ENCODE measurements at places on chromosomes 6 and 20. TPM values are rescaled to one million over a fixed set of nuclear protein-coding genes. Genes with fewer than 3 reads are reported as not detected.

- DNase-seq = no peak
Observed at GRCh38 chr6:164661716-164662115, 647.7 kb downstream of the C6orf118 start.

DNA sequence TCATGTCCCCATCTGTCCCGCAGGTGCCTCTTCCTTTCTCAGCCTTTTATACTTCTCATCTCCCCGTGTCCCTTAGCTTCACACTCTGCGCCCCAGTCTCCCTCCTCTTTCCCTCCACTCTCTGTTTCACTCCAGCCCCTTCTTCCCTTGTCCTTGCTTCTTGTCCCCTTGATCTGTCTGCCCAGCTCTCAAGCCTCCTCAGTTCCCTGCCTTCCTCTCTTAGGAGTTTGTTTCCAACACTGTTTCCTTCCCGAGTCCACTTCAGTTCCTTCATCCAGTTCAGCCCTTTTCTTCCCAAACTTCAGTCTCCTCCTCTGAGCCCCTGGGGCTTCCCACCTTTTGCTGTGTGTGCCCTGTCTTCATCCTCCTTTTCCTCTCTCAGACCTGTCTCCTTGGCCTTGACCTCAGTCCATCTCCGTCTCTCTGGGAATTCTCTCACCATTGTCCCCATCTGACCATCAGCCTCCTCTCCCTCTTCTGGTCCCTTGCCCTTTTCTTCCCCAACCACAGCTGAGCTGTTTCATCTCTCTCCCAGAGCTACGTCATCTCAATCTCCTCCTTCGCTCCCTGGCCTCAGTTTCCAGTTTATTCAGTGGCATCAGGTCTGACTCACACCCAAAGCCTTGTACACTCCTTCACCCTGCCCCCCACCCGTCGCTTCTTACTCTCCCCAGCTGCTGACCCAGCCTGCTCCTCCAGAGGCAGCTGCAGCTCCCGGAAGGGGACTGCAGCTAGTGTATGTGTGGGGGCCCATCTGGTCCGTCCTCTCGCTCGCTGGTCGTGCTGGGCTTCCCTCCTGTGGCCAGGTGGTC, 2.7 kb upstream of the DDR1 start:
- no peak for DNase-seq

DNA sequence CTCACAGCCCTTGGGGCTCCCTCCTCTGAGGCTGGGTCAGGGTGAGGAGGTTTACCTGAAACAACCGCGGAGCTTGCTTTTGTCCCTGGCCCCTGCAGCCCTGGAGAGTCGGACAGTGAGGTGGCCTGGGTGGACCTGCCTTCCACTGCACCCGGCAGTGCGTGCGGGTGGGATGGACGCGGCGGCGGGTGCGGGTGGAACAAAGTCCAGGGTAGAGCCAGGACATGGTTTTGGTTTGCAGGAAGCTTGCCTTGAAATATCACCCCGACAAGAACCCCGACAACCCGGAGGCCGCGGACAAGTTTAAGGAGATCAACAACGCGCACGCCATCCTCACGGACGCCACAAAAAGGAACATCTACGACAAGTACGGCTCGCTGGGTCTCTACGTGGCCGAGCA, 27.1 kb downstream of the UCKL1 start:
- DNase-seq = peak; percentile 32

GRCh38 chr6:13924949-13925881, at the start of gene RNF182:
Gene RNF182, plus strand, starts transcription at chr6:13924952. Its CDS starts 52,168 bp downstream, at chr6:13977120.
- no peak for DNase-seq

Gene TXLNB
- 125 TPM for total RNA-seq

Gene PLEKHG1
- total RNA-seq = 7.3 TPM

Gene CCDC167
- total RNA-seq = 24.4 TPM
